Stimulated activated CD8-positive, alpha-beta memory T cell treated with anti-CD3 and anti-CD28 coated beads, Interleukin-12 subunit alpha, Interleukin-12 subunit beta, amount 100 ng/mL, for 1 hour (primary cell): ENCODE measurements at places on chromosomes 11 and 22.

DNA sequence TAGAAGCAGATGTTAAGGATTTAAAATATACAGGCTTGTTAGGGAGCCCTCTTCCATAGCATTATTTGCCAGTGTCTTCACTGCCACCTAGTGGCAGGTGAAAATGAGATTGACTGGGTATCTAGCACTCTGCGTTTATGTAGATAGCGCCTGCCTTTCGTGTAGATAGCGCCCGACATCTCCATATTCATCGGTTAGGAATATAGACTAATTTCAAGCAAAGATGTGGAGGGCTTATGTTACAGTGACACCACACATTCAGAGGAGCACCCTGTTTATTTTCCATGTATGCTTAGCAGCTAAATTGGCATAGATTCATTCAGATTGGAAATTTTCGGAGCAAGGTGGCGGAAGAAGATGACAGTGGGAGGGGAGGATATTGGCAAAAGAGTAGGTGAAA lies 72.0 kb downstream of the SLC5A12 start:
- no peak for DNase-seq

DNA sequence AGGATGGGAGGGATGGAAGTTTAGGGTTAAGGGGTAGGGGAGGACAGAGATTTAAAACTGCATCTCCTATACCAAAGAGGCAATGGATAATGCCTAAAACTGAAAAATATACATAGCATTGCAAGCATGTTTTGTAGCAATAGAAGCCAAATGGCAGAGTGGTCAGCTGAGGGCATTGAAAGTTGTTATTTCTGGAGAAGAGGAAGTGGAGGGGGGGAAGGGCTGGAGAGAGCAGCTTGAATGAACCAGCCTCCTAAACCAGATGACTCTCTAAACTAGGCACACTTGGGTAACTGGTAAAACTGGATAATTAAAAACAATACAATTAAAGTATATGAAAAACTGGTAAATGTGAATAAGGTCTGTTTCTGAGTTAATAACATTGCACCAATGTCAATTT lies 70.3 kb upstream of the TP53I11 start:
- no peak for DNase-seq

DNA sequence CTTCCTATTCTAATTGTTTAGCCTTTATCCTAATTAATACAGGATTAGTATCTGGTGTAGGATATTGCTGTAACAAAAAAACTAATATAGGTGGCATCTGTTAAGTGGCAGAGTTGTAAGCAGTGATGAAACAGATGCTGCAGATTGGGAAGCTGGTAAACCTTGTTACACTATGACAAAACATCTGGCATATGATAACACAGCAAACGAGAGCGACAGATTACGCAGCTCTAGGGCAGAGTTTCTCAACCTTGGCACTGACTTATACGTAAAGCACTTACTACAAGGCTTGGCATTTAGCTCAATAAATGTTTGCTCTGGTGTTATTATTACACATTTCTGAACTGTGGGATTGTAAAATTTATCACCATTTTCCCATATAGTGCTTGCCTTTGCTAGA lies 137.0 kb downstream of the ATG16L2 start:
- no peak for DNase-seq

DNA sequence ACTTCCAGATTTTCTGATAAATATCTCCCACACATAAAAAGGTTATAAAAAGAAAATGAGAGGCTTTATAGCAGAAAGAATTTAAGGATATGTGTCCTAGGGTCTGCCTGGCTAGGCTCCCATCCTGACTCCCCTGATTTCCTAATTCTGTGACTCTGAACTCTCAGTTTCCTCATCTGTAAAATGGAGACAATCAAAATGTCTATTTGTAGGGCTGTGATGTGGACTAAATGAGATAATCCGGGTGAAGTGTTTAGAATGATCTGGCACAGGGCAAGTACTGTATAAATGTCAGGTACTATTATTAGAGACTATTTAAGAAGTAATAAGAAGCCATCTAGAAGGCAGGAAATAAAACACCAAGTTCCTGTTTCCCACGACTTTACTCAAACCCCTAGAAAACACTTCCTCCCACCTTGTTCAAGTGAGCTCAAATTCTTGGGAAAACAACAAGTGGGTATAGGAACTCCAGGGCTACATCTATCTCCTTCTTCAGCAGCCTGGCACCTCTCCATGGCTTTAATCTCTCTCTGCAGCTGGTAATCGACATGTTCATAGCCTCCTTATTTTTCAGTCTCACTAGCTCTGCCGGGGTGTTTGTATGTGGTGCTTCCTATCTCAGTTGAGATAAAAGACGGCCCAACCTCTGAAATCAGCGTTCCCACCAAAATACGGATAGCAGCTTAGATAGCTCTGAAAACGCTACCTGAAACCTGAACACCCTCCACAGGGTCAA lies 6.7 kb downstream of the ASCC2 start:
- no peak for DNase-seq

DNA sequence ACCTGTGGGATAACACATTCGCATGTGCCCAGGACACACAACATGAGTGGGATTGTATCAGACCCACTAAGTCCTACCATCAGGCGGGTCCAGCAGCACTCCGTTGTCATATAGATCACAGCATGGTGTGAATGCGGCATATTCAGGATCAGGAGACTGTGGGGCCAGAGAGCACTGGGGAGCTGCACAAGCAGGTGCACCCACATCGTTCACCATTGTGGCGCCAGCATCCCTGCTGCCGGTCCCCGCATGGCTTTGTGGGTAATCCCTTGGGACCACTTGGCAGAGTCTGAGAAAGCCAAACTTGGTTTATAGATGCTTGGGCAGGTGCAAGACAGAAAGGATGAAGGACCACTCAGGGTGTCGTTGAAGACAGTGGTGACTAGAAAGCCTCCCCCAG lies 201.6 kb upstream of the B3GAT1 start:
- no peak for DNase-seq

DNA sequence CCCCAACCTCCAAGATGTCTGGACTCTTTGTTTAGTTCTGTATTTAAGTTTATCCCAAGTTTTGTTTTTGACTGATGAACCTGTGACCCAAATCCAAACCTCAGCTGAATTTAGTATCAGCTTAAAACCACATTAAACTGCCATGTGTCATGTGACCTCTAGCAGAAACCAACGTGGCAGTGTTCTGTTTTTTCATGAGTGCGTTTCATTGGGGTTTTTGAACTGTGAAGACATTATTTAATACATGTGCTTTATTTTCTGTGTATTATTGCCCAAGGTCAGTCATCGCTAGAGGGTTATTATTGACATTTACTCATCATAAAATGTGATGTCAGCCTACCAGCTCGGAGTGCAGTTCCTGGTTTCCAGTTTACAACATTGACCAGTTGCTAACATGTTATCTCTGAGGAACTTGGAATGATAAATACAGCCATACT lies 1.8 kb downstream of the TLCD5 start:
- no peak for DNase-seq
